ENCODE measurements at places on chromosomes 7 and 10.

GRCh38 chr10:14326581-14326980 is 4.1 kb downstream of the FRMD4A start:
- no peak for DNase-seq

GRCh38 chr7:128166603-128167041 is 74.5 kb upstream of the LEP start:
- no peak for DNase-seq

DNA sequence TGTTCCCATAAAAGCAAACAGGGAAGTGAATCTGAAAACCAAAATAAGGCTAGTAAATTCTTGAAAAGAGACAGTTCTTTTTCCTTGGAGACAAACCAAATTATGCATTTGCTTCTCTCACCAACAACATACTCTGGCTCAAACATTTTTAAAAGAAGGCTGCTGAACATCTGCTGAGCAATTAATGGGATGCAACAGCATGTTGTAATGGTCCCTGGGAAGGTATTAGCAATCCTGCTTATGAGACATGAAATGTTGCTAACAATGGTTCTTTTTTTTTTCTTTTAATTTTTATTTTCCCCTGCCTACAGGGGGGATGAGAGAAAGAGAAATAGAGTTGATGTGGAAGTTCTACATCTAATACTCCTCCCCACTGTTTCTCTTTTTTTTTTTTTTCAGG is 572.1 kb downstream of the SORCS1 start:
- no peak for DNase-seq

- DNase-seq = no peak
Measured at GRCh38 chr10:97601268-97602215, 12.0 kb downstream of the C10orf62 start.

DNA sequence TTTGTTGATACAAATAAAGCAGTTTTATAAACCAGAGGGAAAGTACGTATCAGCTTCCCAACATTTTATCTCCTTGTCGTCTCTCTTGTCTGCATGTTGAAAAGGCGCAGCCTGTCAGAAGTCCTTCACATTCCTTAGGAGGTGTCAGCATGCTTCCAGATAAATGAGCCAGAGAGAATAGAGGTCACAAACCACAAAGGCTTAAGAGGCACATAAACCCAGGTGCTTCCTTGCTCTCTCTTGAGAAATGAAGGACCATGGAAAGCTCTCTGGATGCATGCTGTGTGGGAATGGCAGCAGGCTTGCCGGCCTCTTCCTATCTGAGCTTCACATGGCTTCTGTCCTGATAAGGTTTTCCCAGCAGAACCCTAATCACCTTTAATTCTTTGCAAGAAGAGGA is 448.5 kb downstream of the XPNPEP1 start:
- DNase-seq = no peak

GRCh38 chr7:18191862-18192625 is 164.4 kb upstream of the PRPS1L1 start:
- no peak for DNase-seq
